IPS-NIHi11 (cell line): ENCODE measurements at places on chromosomes 12 and 14.

- DNase-seq: no peak
Observed at GRCh38 chr14:23024612-23025075, 10.1 kb downstream of the PSMB5 start.

GRCh38 chr14:54809767-54810166, 92.9 kb downstream of the GCH1 start:
- no peak for DNase-seq

DNA sequence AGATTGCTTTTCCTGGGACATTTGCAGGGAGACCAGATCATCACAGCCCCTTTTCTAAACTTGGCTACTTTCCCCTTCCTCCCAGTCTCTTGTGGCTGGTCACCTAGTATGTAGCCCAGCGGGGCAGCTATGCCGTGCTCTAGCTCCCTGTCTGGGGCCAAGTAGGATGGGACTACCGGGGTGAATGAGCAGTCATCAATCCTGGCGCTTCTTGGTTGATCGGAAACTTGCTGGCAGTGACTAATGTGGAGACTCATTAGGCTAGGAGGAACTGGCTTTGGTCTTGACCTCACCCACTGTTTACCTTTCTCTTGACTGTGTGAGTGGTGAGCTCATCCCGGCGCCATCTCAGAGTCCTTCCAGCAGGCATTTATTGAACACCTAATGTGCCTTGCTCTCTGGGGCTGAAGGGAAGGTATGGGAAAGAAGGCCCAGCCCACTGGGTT, 15.9 kb downstream of the PLEKHG3 start:
- no peak for DNase-seq

DNA sequence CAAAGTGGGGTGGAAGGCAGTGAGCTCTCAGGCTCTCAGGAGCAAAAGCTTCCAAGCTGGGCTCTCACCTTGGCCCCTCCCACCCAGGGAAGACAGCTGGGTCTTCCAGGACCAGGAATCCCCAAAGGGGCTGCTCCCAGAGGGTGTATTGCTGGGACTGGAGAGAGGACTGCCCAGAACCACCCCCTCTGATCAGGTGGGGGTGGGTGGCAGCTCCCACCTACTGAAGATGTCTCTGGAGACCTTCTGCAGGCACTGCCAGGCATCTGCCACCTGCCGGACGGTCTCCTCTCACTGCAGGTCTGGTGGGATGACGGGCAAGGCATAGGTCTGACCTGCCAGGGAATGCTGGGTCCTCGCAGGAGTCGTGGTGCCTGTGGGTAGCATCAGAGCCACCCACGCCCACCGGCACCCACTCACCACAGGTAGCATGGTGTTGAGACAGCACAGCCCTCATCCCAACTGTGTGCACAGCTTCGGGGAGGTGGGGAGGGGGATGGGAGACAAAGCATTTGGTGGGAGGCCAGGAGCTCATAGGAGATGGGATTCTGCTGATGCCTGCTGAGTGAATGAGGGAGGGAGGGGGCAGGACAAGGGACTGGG, 103.2 kb downstream of the SINHCAF start:
- no peak for DNase-seq

- DNase-seq: peak; percentile 80
Observed at GRCh38 chr14:59870277-59871165, at the start of gene RTN1. RTN1 (minus strand) TSS chr14:59870776; CDS start chr14:59870630, 146 bp downstream.

DNA sequence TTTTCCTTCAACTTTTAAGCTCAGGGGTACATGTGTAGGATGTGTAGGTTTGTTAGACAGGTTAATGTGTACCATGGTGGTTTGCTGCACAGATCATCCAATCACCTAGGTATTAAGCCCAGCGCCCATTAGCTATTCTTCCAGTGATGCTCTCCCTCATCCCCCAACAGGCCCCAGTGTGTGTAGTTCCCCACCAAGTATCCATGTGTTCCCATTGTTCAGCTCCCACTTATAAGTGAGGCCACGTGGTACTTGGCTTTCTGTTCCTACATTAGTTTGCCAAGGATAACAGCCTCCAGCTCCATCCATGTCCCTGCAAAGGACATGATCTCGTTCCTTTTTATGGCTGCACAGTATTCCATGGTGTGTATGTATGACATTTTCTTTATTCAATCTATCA, 48.6 kb upstream of the YARS2 start:
- no peak for DNase-seq

GRCh38 chr12:14570231-14570630, 2.5 kb upstream of the PLBD1 start:
- DNase-seq: no peak

GRCh38 chr14:101008196-101008595, 104.7 kb upstream of the RTL1 start:
- no peak for DNase-seq

GRCh38 chr12:65570451-65571130, 253.7 kb upstream of the HMGA2 start:
- DNase-seq: no peak

DNA sequence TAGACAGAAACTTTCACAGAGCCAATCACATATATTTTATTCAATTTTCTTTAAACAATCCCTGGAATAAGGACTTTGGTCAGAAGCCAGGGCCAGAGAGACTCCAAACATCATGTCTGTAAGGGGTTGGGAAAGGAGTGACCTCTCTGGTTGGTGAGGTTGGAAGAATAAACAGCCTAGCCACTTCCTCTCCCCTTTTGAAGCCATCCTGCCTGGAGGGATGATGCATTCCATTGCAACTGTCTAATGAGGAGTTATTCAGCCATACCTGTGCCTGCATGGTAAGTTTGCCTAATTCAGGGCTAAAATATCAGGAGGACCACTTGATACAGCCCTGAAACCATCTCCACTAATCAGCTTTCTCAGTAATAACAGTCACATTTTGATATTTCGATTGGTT, 299.8 kb downstream of the KCNH5 start:
- DNase-seq: no peak

GRCh38 chr14:95523051-95523814, 6.8 kb upstream of the SYNE3 start:
- no peak for DNase-seq

DNA sequence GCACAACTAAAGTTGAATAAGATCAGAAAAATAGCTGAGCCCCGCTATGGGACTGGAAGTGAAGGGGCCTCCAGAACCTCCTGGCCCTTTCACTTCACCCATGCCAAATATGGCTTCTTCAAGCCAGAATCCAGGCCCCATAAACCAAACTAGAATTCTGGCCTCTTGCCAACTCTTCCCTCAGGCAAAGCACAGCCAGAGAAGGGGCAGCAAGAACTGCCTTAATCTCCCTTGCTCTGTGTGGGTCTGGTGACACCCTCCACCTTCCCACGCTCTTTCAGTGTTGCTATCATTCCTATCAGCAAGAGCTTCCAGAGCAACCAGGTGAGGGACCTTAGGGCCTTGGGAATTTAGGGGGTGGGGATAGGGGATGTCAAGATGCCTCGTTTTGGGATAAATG, 3.1 kb upstream of the PNMA1 start:
- no peak for DNase-seq

GRCh38 chr12:109296431-109296830, 12.7 kb downstream of the FOXN4 start:
- no peak for DNase-seq

DNA sequence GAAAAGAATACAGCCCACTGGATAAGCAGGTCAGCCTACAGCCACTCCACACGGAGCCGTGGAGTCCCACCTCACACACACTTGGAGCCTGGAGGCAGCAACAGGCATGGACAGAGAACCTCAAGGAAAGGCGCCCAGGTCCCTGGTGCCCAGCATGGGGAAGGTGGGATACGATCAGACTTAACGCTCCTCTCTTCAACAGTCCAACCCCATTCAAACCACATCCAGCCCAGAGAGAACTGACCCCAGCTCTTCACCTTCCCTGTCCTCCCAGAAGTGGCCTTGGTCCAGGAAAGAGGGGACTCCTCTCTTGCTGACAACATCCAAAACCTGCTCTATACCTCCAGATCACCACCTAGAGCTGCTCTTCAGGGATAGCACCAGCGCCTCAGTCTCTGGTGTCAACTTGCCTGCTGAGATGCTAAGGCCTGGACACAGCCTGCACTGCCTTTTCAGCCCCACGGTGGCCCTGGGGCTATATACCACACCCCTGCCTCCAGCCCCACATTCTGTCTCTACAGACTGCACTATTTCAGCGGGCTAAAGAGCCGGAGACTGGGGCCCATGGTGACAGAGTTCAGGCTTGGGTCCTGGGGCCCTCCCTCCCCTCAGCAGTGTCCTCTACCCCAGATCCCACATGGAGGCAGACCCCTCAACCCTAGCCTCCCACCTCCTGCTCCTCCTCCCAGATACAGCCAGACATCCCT, 7.0 kb downstream of the ADCY6 start:
- no peak for DNase-seq

- no peak for DNase-seq
Observed at GRCh38 chr12:57216921-57217879, 606 bp downstream of the NXPH4 start.

GRCh38 chr12:81757731-81758365, 1.3 kb downstream of the PPFIA2 start:
- no peak for DNase-seq

- DNase-seq: no peak
Observed at GRCh38 chr12:82047446-82047845, 288.3 kb upstream of the PPFIA2 start.

GRCh38 chr12:109777544-109777943, 55.7 kb downstream of the TRPV4 start:
- DNase-seq: peak; percentile 83

DNA sequence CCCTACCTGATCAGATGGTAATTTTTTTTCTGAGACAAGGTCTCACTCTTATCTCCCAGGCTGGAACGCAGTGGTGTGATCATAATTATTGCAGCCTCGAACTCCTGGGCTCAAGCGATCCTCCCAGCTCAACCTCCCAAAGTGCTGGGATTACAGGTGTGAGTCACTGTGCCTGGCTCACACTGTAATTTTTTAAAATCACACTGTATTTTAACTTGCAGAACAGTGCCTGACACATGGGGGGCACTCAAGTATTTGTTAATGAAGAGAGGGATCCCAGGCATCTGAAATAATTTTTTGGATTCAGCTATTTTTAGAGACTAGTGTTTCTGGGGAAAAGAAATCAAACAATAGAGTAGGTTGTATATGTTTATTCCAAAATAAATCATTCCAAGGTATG, 21.7 kb downstream of the LIMA1 start:
- DNase-seq: no peak

DNA sequence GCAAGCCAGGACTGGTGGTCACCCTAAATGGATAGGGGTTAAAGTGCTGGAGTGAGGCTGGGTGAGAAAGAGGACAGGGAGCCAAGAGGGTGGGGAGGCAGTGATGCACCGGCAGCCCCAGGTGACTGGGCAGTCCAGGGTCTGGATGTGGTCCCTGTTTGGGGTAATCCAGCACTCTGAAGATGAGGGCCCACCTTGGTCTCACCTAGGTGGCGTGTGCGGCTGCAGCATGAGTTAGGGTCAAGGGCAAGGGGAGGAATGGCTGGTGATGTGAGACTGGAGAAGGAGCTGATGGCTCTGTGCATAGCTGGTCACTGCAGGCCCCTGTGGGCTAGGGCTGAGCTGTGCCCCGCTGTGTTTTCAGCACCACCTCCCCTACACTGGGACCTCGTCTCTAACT, 1.6 kb upstream of the C1RL start:
- DNase-seq: no peak

DNA sequence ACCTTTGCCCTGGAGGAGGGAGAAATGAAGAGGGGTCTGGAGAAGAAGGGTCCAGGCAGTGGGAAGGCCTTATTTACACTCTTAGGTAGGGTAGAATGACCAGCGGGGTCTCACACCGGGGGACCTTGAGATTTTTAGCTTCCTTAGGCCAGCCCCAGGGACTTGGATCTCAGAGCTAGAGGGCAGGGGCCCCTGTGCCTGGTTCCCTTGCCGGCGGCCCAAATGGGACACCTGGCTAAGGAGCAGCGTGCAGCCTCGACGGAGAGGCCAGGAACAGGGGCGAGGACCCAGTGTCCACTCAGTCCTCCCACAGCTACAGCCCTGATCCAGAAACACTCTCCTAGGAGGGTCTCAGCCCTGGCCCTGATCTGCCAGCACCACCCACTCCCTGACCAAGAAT, 41.8 kb downstream of the DIO3 start:
- peak; percentile 2 for DNase-seq

DNA sequence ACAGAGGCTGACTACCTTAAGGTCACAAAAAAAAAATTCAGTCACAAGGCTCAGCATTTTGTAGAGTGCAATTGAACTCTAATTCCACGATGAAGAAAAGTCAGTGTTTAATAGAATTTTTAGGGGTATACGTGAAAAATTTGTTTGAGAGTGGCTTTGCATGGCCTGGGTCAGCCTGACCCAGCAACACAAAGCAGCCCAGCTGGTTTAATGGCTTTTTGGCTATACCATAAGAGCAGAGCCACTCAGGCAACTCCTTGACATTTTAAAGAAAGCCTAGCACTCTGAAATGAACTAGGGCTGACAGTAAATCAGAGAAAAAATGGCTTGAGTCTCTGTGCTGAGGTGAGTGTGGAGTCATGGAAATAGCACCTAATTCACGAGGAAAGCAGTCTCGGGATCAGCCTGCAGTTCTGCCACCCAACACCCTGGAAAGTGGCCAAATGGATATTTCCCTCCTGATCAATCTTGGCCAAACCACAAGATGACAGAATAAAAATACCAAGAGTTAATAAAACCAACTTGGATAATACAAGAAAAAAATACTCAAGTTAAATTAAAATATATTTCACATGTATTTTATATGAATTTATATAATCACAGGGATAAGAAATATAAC, 59.5 kb downstream of the GALNT4 start:
- DNase-seq: no peak

DNA sequence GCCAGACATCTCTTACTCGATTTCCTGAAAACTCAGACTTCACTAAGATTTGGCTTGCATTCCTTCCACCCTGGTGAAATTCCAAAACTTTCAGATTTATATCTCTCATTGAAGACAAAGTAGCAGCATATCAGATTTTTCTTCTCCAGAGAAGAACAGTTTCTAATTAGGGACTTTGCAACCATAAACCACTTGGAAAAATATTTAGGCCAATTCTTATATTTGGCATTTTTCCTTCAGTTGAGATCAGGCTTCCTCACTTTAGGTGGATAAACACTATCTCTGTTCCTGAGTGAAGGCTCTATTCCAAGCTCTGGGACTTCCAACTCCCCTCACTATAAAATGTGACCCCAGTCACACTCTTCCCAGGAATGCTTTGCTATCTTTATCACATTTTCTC, 1434.3 kb upstream of the FLRT2 start:
- DNase-seq: no peak

GRCh38 chr12:93199831-93200236, 177.9 kb upstream of the NUDT4 start:
- DNase-seq: no peak

- DNase-seq: no peak
Observed at GRCh38 chr12:16325426-16325825, 22.0 kb upstream of the MGST1 start.

GRCh38 chr12:16323010-16323409, 24.4 kb upstream of the MGST1 start:
- no peak for DNase-seq

GRCh38 chr14:33679461-33680225, 271.2 kb downstream of the EGLN3 start:
- DNase-seq: no peak

- no peak for DNase-seq
Observed at GRCh38 chr12:9702255-9702654, 30.6 kb downstream of the CLECL1 start.

- peak; percentile 47 for DNase-seq
Observed at GRCh38 chr14:35898217-35898775, 72.2 kb downstream of the BRMS1L start.
